GM20000 (cell line): ENCODE measurements at places on chromosomes 7 and 10.
A peak's percentile ranks its signal among the peaks of the same experiment; 100 is the strongest.

DNA sequence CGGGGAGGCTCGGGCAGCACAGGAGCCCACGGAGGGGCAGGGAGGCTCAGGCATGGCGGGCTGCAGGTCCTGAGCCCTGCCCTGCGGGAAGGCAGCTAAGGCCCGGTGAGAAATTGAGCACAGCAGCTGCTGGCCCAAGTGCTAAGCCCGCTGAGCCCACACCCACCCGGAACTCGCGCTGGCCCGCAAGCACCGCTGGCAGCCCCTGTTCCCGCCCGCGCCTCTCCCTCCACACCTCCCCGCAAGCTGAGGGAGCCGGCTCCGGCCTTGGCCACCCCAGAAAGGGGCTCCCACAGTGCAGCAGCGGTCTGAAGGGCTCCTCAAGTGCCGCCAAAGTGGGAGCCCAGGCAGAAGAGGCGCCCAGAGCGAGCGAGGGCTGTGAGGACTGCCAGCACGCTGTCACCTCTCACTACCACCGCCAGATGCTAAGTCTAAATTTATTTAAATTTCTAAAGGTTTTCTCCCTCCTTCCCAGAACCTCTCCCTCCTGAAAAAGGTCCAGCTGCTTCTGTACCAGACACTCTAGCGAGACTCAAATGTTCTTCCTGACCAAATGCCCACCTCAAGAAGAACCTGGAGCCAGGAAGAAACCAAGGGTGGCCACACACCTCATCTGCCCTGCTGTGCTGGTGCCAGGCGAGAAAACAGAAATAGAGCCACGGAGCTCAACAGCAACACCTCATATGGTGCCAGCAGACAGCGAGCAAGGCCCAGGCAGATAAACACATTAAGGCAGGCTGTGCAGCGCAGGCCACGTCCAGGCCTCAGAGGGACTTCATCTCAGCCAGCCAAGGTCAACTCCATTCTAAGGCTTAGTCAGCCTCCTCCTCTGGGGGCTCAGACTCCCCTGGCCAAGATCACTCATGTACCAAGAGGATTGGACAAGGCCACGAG lies 47.0 kb downstream of the KCNMA1 start:
- DNase-seq: no peak

GRCh38 chr7:70660819-70661191 lies 471.1 kb upstream of the GALNT17 start:
- DNase-seq: no peak

GRCh38 chr10:73731588-73732375 lies 12.4 kb upstream of the SEC24C start:
- DNase-seq: no peak

DNA sequence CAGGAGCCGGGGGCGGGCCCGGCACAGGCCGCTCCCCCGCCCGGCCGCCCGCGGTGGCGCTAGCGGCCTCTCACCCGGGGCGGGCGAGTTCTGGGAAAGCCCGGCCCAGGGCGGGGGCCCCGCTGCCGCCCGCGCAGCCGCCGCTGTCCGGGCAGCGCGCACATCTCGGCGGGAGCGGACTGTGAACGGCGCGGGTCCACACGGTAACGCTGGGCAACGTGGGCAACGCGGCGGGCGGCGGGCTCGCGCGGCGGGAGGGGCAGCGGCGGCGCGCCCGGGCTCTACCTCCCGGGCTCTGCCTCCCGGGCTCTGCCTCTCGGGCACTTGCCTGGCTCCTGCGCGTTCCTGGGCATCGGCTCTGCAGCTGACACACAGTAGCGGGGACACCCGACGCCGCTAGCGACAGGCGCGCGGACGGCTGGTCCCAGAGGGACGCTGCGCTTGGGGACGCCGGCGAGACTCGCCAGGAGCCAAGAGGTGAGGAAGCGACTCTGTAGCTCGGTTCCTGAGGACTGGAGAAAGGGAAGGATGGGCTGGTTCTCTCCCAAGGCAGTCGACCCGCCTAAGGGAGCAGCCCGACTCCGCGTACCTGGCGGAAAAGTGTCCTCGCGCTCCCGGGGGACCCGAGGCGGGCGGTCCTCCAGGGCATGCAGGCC lies at the start of gene PLCE1:
Gene PLCE1 (plus strand): TSS at position 150 of the 656 bp plus-strand sequence. CDS start 37,116 bp downstream, outside the sequence.
- DNase-seq: peak; percentile 76

DNA sequence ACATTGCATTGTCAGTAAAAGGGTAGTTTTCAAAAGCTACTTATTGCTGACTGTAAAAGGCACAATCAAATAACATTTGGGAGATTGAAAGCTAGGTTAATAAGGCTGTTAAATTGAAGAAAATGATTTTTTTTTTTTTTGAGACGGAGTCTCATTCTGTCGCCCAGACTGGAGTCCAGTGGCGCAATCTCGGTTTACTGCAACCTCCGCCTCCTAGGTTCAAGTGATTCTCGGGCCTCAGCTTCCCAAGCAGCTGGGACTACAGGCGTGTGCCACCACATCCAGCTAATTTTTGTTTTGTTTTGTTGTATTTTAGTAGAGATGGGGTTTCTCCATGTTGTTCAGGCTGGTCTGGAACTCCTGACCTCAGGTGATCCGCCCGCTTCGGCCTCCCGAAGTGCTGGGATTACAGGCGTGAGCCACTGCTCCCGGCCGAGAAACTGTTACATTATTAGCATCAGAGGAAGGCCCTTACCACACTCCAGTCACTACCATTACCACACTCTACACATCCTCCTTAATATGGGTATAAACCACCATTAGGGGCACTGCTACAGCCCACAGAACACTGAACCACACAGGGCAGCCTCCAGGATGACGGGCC lies 1.0 kb downstream of the CYP51A1 start:
- peak; percentile 45 for DNase-seq
